ENCODE measurements at places on chromosomes 6 and 20. TPM values are rescaled to one million over a fixed set of nuclear protein-coding genes. Genes with fewer than 3 reads are reported as not detected.

DNA sequence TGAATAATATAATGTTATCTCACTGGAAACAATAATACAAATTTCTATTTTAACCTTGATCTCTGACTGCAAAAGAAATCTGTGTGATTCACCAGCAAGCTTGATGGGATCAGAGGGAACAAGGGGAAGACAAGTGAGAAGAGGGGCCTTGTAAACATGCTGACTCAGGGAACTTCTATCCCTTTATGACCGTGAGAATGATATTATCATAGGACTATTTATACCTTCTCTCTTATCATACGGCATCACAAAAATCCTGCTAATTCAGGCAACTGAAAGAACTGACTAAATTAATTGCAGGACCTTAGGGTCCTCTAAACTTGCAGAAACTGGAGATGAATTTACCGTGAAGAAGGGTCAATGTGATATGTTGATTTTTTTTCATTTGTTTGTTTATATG, 173.3 kb downstream of the PTPRK start:
- no peak for DNase-seq

DNA sequence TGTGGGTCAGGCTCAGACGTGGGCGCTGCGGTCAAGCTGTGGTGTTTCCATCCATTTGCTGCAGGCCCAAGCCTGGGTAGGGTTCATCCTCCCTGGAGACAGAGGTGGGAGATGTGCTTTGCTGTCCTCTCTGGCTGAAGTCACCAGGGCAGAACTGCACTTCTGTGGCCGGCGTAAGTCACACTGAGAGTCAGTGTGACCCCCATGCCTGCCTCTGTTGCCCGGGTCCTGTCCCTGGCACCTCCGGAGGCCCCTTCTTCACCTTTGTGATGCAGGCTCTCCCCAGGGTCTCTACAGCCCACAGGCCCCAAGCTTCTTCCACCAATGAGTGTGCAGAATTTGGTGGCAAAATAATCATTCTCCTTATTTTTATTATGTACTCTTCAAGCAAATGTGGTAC, 53.8 kb upstream of the DACT2 start:
- DNase-seq: no peak

- no peak for DNase-seq
Measured at GRCh38 chr6:165872811-165873210, 209.8 kb upstream of the PDE10A start.

DNA sequence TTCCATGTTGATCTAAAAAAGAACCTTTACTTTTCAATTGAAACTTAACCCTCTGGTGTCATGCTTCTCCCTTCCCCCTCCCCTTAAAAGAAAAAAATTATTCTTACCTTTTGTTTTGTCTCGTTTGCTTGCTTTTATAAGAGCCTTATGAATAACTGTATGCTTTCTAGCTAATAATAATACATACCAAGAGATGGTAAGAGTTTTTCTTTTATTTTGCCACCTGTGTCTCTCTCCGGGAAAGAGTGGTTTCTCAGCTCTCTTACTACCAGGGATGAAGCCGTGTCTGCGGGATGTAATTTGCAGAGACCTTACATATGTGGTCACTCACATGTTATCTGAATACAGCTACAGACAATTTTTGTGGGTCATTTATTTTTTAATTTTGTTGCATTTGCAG, 7.7 kb downstream of the STX16 start:
- no peak for DNase-seq

ZBTB9 gene
- 6.8 TPM for total RNA-seq

BTN1A1 gene
- 1.0 TPM for total RNA-seq

C6orf132 gene
- total RNA-seq: not detected

GABRR1 gene
- total RNA-seq: not detected
